ENCODE measurements at places on chromosomes 16 and 17.

GRCh38 chr16:56856876-56857447, 8.0 kb upstream of the SLC12A3 start:
- no peak for DNase-seq

- peak; percentile 76 for DNase-seq
Measured at GRCh38 chr17:63701868-63702720, 2.2 kb upstream of the LIMD2 start.

- no peak for DNase-seq
Measured at GRCh38 chr17:48187872-48188608, 80.5 kb downstream of the SNX11 start.

GRCh38 chr17:7262935-7263800, 890 bp upstream of the CLDN7 start:
- DNase-seq = no peak

DNA sequence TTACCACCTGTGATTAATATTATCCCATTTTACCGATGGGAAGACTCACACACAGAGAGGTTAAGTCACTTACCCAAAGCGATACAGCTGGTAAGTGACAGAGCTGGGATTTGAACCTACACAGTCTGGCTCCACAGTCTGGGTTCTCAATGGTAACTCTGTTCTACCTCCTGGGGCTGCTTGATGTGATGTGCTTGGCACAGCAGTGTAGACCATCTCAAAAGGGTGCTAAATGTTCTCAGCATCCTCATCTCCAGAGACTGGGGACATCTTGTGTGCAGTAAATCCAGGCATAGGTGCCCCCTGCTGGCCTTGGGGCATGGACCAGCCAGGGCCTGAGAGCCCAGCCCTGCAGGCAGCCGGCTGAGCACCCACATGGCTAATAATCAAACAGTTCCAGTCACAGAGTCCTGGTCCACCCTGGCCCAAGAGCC, 15.4 kb upstream of the KATNB1 start:
- no peak for DNase-seq

DNA sequence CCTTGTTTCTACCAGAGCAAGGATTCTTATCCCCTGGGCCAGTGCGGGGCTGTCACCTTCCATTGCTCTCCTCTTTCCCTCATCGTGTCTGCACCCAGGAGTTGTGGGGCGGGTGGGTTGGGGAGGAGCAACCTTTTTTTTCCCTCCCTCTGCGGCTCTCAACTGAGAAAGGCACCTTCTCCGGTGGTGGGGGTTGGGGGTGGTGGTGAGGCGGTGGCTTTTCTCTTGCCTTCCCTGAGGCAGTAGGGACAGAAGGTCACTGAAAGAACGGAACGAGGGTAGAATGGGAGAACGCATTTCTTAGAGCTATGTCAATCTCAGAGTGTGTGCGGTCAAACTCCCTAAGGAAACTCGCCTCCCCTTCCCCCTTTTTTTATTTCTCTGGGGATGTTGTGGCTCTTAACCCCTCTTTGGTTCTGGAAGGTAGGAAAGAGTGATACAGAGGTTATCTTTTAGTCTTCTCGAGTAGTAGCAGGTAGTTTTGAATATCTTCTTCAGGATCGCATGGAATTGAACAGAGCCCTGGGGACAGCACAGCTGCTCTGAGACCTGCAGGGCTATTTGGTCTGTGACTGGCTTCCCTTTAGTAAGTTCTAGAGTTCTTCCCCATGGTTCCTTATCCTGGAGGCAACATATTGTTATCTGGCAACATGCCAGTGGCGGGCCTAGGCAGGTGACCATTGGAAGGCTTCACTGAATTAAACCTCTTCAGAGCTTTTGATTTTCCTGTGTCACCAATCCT, 994 bp downstream of the CLTC start:
- DNase-seq = no peak

GRCh38 chr16:35569413-35569812, 2110.0 kb downstream of the TP53TG3F start:
- DNase-seq = no peak

DNA sequence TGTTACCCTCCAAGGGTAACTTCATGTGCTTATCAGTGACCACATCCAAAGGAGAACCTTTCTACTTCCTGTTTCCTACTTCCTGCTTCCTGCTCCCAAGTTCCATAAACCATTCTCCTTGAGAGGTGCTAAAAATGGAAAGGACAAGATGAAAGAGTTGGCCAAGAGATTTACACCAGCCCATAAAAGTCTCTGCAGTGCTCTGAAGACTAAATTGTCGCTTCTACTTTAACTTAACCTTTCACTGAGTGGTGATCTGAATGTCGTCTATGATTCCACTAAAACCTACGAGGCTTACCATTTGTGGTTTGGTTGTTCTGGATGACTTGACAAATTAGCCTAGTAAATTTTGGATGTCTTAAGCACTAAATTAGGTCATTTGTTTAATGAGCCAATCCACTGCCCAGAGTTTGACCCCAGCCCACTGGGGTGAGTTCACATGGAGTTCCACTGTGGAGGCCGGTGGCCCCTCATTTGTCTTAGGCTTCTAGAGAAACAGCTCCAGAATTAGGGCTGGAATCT, 333.1 kb downstream of the FOXL1 start:
- no peak for DNase-seq

DNA sequence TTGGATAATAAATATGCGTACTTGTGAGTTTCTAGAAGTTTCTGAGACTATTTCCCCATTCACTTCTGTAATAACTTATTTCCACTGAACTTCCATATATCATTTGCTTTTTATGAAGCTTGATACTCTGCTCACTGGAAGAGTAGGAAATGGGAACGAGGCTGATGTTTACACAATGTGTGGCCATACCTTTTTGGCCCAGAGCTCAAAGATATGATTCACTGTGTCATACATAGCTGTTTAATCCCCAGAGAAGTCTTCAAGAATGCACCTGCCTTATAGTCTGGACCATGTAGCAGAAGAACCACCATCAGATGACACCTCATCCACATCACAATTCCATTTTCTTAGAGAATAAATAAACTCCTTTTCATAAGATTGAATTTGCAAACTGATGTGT, 40.3 kb upstream of the TEKT3 start:
- no peak for DNase-seq

- no peak for DNase-seq
Measured at GRCh38 chr17:1090465-1091189, 89.2 kb downstream of the ABR start.

- DNase-seq = no peak
Measured at GRCh38 chr16:69223882-69224281, 36.9 kb downstream of the SNTB2 start.

- no peak for DNase-seq
Measured at GRCh38 chr16:66888647-66889615, 8.6 kb downstream of the PDP2 start.

DNA sequence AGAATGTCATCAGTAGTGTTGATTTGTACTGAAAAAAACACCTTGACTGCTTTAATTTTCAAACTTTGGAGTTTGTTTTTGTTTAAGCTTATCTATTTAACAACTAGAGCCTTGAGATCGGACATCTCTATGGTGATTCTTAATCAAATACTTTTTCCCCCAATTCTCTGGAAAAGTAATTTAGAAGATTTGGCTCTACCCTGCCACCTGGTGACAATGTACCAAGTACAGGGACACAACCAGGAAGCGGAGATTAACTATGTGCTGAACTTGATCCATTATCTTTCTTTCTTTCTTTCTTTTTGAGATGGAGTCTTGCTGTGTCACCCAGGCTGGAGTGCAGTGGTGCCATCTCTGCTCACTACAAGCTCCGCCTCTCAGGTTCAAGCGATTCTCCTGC, 30.8 kb downstream of the USP43 start:
- DNase-seq = no peak

- DNase-seq = no peak
Measured at GRCh38 chr17:57243171-57243622, 13.1 kb upstream of the MSI2 start.

DNA sequence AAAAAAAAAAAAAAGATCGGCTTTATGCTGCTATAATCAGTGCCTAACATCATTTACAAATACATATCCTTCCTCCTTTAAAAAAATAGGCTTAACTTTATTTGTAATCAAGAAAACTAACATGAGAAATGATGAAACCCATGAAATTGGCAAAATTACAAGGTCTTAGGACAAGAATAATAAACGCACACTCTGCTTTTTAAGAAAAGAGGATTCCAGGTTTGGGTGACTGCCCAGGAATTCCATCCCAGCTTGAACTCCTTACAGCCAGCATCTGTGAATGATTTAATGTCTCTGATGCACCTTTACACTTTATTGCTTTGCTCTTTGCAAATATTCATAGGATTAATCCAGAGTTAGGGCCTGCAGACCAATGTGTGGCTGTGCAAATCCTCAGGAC, 196.0 kb downstream of the CBLN1 start:
- no peak for DNase-seq

DNA sequence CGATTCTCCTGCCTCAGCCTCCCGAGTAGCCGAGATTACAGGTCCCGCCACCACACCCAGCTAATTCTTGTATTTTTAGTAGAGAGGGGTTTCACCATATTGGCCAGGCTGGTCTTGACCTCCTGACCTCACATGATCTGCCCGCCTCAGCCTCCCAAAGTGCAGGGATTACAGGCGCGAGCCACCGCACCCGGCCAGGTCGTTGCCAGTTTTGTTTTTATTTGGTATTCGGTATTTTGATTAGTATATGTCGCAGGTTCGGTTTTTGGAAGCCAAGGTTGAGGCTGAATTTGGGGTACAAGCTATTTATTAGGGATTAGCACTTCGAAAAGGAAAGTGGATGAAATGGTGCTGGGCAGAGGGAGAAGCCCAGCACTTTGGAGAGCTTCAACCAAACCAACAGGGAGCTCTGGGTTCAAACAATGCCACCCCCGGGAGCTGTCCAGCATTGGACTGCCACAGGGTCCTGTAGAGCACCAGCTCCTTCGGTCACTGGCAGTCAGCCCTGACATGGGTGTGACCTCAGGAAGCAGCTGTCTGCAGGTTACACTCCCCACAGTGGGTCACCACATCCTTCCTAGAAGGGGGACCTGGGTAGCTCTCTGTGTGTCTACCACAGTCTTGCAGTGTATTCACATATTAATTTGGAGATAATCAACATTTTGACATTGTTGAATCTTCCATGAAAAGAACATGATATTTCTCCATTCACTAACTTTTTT, 1.5 kb upstream of the CLEC10A start:
- DNase-seq = no peak

GRCh38 chr17:76519048-76519966, 18.1 kb upstream of the RHBDF2 start:
- DNase-seq = no peak

- no peak for DNase-seq
Measured at GRCh38 chr17:3804503-3804931, 3.5 kb upstream of the ITGAE start.

DNA sequence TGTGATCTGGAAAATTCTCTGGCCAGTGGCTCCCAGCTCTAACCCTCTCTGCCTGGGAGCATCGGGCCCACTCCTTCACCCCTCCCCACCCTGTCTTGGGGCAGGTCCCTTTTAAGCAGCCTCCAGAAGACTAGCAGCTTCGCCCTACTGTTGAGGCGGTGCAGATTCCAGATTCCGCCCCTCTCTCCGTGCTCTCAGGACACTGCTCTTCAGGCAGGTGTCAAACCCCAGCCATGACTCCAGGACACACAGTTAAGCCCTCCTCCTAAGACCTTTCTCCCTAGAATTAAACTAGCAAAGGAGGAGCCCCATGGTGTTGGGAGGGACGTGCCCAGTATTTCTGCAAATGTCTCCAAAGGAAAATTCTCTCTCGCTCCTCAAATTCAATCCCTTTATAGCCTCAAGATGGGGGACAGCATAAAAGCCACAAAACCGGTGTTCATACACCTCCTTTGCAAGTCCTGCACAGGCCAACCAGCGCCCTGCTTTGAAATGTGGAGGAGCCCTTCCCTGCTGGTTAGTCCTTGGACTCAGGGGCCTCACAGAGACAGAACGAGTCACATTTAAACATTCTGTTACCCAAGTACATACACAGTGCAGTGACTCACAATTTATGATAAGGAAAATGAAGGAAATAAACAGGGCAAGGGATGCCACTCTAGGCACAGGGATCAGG, 7.2 kb downstream of the LPO start:
- no peak for DNase-seq

- no peak for DNase-seq
Measured at GRCh38 chr16:78385086-78385805, 285.8 kb downstream of the WWOX start.

GRCh38 chr16:56263711-56264608, 72.7 kb downstream of the GNAO1 start:
- DNase-seq = no peak

- DNase-seq = no peak
Measured at GRCh38 chr17:51650202-51650601, 389.9 kb downstream of the UTP18 start.

DNA sequence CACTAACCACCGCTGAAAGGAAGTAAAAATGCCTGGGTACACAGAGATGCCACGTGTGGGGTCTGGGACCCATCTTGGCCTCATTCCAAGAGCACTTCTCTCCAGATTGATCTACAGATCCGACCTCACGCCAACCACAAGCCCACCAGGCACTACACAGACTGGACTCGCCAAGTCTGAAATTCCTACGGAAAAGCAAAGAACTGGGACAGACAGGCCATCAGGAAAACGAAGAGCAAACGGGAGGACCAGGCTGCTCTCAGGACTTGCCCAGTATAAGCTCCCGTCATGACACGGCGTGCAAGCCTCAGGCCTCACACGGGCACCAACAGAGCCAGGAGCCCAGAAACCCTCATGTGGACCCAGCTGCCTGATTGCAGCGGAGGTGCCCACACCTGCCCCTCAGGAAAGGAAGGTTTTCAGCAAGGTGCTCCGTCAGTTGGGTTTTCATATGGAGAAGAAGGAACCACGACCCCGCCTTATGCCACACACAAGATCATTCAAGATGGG, 20.1 kb upstream of the C16orf95 start:
- DNase-seq = no peak

DNA sequence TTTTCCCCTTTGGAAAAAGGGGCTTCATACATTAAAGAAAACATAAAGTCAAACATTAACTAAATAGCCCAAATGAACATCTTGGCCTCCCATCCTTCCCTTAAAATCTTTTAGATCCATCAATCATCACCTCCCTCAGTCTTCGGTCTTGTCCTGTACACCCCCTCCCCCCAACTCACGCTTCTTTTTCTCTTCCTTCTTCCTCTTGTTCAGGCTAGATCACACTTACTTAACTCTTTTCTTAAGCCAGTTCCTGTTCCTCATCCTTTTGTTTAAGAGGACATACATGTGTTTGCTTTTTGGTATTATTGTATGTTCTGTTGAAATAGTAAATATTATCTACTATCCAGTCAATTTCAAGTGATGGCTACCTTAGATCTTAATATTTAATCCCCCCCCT, 5.5 kb downstream of the MFSD6L start:
- no peak for DNase-seq

- no peak for DNase-seq
Measured at GRCh38 chr16:77324729-77325128, 110.1 kb downstream of the ADAMTS18 start.

DNA sequence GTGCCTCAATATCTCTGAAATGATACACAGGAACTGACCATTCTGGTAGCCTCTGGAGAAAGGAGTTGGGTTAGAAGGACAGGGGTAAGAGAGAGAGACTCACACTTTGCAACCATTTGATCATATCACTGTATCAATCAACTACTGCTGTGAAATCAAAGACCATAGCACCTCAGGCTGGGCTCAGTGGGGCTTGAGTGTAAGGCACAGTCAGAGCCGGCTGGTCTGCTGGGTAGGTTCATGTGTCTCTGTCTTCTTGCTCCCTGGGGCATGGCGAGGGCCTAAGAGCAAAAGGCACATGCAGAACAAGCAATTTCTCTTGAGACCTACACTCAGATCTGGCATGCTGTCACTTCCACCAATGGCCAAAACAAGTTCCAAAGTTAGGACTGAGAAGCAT, 46.7 kb upstream of the C16orf82 start:
- no peak for DNase-seq

- peak; percentile 70 for DNase-seq
Measured at GRCh38 chr16:1812732-1813163, 13.9 kb downstream of the HAGH start.

GRCh38 chr16:76293980-76294379, 16.8 kb downstream of the CNTNAP4 start:
- DNase-seq = no peak
